Stimulated activated CD4-positive, alpha-beta T cell treated with anti-CD3 and anti-CD28 coated beads, Interleukin-2, amount 100 ng/mL, for 4 hours (primary cell): ENCODE measurements at places on chromosomes 3 and 15.

- no peak for DNase-seq
Observed at GRCh38 chr3:9110802-9111201, 138.6 kb downstream of the SRGAP3 start.

- DNase-seq = no peak
Observed at GRCh38 chr3:17589888-17590287, 152.5 kb downstream of the TBC1D5 start.

DNA sequence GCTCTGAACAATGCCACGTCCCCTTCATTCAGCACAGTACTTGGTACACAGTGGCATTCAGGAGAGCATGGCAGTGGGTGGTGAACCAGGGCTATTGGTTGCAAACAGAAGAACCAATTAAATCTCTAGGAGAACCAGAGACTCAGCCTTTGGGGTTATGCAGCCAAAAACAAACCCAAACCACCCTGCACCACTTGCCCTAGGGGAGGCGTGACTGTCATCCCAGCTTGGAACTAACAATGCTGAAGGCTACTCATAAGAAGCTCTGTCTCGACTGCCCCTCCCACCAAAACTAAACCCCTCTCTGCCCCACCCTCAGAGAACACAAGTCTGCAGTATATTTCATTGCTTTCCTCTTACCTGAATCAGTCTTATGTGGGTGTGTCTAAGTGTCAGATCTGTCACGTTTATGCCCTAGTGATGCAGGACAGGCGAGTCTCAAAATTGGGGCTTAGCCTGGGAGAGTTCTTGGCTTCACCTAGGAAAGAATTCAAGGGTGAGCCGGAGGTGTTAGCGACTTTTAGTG, 15.2 kb upstream of the KLHL40 start:
- no peak for DNase-seq

DNA sequence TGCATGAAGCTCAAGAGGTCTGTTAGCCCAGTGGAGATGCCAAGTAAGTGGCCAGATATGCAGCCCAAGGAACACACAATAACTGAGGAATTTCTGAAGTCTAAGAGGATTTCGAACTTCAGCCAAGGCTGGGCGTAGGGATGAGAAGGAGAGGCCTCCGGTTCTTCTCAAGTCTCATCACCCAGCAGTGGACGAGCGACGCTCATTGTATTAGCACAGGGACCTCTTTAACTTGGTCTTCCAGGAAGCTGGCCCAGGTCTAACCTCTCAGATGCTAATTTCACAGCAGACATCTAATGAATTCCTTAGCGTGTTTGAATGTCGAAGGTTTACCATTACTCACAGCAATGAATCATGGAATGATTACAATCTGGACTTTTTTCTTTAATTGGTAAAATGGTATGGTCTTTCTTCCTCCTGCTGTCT, 85.0 kb downstream of the HES1 start:
- no peak for DNase-seq

- no peak for DNase-seq
Observed at GRCh38 chr3:58564456-58565160, 12.6 kb downstream of the FAM107A start.

- no peak for DNase-seq
Observed at GRCh38 chr3:98531622-98532274, at the start of gene GPR15. GPR15 (plus strand) TSS chr3:98531978; CDS start chr3:98532034, 56 bp downstream.

- DNase-seq = no peak
Observed at GRCh38 chr15:101213570-101213969, 38.3 kb downstream of the CHSY1 start.

DNA sequence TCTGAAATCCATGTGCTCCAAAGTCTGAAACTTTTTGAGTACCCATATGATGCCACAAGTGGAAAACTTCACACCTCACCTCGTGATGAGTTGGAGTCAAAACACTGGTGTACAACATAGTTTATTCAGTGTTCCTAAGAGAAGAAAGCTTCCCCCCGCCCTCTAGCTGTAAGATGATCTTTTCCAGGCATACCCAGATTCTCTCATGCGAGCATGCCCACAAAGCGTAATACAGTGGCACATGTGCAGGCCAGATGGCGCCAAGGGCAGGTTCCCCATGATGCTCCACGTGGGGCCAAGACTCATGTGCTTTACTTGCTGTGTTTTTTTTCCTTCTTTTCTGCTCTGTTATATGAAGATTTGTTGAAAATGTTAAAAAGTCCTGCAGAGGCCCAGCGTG, 104.9 kb upstream of the LRRFIP2 start:
- DNase-seq = no peak

GRCh38 chr3:133883641-133884040, 12.0 kb downstream of the RAB6B start:
- DNase-seq = no peak

GRCh38 chr3:44762170-44762677, 630 bp downstream of the KIF15 start:
- no peak for DNase-seq

DNA sequence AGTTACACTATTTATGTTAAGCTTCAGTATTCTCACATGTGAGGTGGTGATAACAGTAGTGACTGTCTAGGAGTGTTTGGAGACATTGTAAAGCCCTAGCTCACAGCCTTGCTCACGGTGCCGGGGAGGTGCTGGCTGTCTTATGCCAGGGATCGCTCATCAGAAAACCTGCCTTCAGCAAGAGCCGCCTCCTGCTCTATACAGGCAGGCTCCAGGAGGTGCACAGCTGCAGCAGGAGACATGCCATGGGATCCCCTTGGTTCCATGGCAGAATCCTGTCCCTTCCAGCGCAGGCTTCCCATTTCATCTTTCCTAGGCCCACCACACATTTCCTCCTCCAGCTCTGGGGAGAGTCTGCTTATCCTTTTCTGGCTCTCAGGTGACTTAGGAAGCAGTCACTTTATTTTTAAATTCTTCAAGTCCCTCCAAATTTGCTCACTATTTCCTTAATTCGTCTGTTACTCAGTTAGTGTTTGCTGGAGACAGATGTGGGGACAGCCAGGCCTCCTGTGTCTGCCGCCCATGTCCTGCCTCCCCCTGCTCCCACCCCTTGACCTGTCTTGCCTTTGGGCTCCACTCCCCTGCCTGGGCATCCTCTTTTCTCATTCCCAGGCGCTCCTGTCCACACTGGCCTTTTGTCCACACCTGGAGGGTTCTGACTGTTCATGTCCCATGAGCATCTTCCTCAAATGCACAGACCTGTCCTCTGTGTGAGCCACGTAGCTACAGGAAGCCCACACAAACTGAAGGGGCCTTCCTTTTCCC, 31.7 kb downstream of the SLCO2A1 start:
- DNase-seq = no peak

DNA sequence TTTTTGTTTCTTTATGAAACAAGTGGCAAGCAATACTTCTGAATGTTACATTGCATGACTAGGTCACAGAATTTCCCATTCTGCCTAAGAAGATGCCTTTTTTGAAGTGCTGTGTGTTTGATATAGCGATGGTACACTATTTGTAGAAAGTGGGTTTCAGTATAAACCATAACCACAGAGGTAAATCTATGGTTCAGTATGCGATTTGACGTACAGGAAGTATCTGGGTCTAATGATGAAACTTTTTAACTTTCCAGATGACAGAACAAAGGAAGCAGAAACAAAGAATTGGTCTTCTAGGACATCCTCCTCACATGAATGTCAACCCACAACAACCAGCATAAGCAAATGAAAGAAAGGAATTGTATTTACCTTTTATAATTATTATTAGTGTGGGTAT, 133.4 kb upstream of the BHLHE40 start:
- no peak for DNase-seq

DNA sequence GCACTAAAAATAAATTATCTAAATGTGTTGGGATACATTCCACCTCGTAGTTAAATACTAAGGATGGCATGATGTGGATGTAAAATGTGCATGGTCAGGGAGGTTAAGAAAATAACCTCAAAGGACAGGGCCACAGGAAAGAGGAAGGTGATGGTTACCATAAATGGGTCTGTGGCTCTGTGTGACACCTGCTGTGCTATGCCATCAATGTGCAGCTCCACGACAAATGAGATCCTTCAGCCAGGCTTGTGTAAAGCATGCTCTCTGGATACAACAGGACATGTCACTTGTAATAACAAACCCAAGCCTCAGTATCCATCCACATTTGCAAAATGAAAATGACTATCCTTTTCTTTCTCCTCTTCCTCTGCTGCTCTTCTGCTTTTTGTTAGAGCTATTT, 456.7 kb upstream of the RASGRP1 start:
- DNase-seq = no peak

GRCh38 chr3:132285620-132285945, 31.6 kb upstream of the ACP3 start:
- no peak for DNase-seq

DNA sequence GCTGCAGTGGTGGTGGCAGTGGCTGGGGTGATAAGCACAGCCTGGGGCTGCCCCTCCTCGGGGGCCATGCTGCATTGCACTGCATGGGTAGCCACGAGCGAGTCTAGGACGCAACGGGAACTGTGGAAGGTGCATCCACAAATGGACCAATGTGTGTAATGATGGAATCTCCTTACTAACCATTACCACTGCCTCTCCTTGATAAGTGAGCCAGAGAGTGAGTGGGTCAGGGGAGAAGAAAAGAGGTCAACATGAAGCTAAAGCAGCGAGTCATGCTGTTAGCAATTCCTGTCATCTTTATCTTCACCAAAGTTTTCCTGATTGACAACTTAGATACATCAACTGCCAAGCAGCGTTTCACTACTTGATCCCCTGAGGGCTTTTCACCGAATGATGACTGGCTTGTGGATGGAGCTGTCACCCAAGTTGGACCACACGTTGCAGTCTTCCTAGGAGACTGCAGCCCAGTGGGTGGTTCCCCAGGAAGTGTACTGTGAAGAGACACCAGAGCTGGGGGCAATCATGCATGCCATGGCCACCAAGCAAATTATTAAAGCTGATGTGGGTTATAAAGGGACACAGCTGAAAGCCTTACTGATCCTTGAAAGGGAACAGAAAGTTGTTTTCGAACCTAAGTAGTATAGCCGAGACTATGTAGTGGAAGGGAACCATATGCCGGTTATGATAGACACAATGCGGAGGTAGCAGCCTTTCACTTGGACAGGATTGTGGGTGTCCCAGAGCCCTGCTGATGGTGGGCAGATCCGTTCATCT, 20.6 kb downstream of the SAMD7 start:
- DNase-seq = no peak

- no peak for DNase-seq
Observed at GRCh38 chr3:30747771-30748281, 141.4 kb downstream of the TGFBR2 start.

DNA sequence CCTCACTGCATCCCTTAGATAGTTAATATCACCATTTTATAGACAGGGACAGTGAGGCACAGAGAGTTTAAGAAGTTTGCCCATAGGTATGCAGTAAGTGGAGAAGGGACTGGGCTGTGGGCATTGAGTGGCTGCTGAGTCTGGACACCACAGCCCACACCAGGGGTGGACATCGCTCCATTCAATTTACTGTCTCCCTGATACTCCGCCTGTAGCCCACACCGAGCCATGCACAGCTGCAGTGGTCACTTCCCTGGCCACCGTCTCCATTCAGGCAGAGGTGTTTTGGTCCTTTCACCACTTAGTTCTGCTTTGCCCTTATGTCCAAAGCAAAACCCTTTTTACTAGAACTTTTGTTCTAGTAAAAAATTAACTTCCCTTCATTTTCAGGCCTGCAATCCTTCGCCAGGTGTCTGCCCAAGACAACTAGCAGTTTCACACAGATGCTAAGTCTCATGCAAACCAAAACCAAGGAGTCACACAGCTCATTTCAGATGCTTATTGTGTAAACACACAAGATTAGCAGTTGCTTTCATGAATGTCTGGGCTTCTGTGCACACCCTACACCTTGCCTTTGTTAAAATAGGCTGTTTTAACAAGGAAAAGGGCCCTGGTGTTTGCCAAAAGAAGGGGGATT, 30.1 kb downstream of the ZNF35 start:
- DNase-seq = no peak

- no peak for DNase-seq
Observed at GRCh38 chr15:55695432-55695831, 47.5 kb downstream of the PRTG start.

DNA sequence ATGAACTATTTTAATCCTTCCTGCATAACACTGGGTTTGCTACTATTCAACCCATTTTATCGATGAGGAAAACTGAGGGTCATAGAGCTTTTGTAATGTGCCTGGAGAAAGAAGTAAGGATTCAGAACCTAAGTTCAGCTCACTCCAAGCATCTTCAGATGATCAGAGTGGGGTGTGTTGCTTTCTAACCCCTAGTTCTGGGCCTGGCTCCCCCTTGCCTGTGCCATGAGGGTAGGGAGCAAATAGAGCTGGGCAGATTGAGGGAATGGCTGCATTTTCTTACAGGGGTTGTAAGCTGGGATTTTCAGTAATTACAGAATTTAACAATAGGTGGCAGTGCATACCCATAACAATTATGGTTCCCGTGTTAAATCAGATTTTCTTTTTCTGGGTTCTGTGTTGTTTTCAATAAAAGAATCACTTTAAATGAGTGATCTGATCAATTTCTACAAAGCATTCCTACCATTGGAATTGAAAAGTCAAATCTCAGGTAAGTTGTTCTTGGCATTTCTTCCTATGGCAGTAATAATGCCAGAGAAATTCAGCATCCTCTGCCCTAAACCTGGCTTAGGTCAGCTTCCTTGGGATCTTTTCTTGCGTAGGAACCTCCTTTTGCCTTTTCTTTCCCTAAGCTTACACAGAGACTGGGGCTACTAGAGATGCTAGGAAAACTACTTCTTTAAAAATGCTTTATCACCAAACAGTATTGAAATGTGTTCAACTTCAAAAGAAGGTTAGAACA, 103.8 kb upstream of the IL12A start:
- DNase-seq = no peak

DNA sequence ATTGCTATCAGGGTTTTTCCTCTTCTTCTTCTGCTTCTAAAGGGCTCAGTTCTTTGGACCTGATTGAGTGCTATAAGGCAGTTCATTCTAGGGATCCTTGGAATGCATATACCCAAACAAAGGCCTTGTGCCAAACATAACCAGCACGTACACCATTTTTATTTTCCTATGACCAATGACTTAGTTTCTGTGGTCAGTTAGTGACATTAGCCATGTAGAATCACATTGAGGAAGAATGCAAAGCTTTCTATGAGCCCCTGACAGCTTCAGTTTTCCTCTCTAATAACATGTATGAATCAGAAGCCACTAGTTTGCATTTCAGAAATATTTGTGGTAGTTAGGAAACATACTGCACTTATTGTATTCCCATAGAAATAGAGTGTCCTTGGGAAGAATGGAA, 240.0 kb downstream of the THRB start:
- DNase-seq = no peak

DNA sequence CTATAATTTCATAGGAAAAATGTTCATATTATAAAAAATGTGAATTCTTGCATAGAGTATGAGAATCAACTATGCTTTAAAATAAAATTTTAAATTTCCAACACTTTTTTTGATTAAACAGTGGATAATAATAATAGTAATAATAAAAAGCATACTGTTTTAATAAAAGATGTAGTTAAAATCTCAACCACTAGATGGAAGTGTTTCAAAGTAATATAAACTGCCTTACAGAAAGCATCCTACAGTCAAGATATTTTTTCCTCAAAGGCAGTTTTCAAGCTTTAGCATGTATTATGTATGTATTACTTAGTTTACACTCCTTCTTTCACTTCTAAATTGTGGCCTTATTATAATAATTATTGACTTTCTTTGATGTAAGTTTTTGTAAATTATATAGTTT, 217.5 kb downstream of the CHL1 start:
- DNase-seq = no peak
